ENCODE measurements at places on chromosomes 3 and 15.
A peak's percentile ranks its signal among the peaks of the same experiment; 100 is the strongest.

GRCh38 chr3:48236531-48236930 is 4.4 kb upstream of the ZNF589 start:
- no peak for DNase-seq

DNA sequence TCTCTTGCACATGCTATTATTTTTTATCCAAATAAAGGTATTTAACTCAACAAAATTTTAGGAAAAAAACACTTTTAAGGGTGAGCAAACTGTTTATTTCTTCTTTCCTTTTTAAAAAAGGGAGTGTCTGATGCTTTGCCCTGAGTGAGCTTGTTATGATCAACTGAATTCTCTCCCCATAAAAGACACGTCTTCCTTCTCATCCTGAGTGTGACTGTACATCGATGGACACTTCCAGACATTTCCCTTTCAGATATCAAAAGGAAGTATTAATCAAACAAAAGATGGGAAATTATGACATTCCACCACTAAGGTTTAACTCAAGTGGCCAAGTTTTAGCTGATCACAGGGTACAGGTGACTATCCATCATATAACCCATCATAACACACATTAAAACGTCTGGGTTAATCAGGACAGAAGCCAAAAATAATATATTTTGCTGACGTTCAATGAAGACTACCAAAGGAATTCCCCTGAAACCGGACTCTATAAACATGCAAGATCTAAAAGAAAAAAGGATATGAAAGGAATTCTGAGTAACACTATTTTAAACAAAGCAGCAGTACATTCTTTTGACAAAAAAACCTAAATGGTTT is 354.8 kb downstream of the MECOM start:
- DNase-seq, result no peak

DNA sequence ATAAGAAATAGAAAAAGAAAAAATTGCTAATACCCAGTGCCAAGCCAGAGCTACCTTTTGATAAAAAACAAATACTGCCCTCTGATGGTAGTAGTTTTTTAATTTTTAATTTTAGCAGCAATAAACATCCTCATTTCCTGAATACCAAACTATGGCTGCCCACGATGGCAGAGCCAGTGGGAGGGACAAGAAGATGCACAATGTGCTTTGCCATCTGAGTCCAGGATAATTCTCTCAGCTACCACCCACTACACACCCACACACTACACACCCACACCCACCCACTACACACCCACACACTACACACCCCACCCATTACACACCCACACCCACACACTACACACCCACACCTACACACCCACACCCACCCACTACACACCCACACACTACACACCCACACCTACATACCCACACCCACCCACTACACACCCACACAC is 17.8 kb downstream of the CEP19 start:
- DNase-seq, result no peak

DNA sequence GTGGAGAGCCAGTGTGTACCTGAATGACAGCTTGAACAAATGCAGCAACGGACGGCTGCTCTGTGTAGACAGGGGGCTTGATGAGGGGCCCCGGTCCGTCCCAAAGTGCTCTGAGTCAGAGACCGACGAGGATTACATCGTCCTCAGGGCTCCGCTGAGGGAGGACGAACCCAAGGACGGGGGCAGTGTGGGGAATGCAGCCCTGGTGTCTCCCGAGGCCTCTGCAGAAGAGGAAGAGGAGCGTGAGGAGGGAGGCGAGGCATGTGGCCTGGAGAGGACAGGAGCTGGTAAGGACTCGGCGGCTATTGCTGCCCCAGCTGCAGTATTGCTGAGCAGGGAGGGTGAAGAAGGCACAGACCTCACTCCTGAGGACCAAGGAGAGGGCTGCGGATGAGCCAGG is 54.4 kb upstream of the WNT7A start:
- no peak for DNase-seq

- DNase-seq, result no peak
Measured at GRCh38 chr3:134395103-134395502, 20.9 kb upstream of the AMOTL2 start.

DNA sequence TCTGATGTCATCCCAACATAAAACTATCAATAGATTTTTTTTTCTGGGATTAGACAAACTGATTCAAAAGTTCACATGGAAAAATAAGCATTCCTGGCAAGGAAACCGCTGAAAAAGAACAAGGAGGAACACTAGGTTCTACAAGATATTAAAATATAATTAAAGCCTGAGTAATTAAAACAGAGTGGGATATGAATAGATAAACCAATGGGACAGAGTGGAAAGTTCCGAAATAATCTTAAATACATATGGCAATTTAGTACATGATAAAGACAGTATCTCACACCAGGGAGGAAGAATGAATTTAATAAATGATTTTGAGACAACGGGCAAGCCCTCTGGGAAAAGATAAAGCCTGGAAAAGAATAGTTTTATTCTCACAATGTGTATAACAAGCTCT is 4.7 kb downstream of the GLDN start:
- no peak for DNase-seq

DNA sequence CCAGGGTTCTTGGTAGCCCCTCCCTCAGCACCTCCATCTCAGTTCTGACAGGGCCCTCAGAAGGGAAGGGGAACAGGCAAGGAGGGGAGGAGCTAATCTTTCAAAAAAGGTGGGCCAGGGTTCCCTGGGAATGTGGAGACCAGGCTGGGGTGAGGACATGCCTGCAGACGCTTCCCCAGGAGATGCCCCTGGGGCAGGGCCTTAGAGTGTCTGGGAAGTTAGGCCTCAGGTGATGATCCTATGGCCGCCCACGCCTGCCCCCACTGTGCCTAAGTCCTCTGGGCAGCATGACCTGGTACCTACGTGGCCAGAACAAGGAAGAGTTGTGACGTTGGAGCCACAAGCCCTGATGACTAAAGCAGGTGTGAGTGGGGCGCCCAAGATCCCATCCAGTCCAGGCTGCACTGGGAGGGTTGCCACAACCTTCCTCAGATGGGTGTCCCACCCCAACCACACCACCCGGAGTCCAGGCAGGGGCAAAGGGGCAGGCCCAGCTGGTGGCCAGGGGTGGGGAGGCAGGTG is 3.9 kb upstream of the SEMA3B start:
- no peak for DNase-seq

GRCh38 chr3:186942168-186942567 is 11.8 kb downstream of the ST6GAL1 start:
- DNase-seq, result no peak

DNA sequence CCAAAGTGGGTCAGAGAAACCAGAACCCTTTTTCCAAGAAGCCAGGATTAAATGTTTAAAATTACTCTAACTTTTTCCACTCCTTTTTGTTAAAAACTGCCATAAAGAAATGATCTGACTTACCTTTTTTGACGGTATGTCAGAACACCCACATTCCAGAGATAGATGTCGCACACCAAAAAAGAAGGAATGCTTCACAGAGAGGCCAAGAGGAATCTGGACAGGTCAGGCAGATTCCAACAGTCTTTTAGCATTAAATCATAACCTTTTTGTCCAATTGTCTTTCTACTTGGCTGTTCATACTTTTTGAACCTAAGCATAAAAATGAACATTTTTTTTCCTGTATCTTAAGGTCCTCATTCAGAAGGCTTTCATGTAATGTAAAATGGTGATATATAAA is 846.9 kb downstream of the NSUN3 start:
- no peak for DNase-seq

- peak; percentile 49 for DNase-seq
Measured at GRCh38 chr3:148379763-148380382, 317.8 kb upstream of the AGTR1 start.

DNA sequence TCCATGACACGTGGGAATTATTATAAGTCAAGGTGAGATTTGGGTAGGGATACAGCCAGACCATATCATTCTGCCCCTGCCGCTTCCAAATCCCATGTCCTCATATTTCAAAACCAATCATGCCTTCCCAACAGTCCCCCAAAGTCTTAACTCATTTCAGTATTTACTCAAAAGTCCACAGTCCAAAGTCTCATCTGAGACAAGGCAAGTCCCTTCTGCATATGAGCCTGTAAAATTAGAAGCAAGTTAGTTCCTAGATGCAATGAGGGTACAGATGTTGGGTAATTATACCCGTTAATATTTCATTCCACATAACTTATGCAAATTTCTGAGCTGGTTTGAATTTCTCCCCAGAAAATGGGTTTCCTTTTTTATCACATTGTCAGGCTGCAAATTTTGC is 47.7 kb downstream of the RNF111 start:
- no peak for DNase-seq

DNA sequence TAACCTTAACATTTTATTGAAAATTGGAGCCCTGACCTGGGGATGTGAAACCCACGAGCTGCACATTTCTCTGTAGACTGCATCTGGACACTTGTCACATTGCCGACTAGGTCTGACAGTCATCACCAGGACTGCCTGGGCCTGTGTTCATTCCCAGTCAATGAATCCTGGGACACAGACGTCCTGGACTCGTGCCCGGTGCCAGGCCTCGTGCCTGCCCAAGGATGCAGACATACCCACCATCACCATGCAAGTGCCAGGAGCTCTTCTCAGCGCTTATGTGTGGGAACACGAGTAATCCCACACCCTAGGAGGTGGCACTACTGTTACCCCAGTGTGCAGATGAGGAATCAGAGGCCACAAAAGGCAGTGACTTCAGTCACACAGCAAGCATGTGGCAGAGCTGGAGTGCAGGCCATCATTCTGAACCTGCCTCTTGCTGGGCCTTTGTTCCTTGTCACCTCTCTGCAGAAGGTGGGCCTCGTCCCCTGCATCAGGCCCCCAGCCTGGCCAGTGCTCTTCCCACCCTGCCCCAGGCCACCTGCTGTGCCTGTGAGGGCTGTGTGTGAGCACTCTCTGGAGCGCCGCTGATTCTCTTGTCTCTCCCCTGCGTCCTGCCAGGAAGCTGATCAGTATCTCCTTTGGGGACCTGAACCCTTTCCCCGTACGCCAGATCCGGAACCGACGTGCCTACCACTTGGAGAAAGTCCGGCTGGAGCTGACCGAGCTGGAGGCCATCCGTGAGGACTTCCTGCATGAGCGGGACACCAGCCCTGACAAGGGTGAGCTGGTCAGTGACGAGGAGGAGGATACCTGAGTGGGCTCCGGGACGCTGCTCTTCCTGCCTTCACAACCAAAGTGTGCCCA is 58.5 kb downstream of the ADAMTS7 start:
- no peak for DNase-seq

DNA sequence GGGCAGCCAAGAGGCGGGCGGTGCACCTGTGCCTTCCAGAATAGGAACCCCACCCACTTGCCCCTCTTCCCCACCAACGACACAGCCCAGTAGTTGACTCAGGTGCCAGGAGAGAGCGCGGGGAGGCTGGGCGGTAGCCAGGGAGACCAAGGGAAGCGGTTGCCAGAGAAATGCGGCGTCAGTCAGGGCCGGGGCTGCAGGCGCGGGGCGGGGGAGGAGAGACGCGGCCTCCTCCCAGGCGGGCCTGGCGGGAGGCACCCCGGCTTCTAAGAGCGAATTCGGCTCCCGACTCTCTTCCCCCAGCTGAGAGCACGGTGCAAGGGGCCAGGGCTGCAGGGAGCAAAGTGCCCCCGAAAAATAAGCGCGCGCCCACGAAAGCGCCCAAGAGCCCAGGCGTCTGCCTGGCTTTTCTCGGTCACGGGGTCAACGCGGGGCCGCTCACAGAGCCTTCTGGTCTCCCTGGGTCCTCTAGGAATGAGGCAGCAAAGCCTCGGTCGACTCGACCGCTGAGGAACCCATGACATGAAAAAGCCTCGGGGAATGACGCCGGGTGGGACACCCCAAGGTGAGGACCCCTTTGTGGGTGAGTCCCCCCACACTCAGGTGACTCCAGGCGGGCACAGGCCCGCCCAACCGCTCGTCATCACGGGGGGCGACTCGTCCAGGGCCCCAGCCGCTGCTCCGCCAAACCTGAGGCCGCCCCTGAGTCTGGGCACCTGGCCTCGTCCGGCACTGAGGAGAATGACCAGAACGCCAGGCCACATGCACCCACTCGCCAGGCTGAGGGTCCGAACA is 716 bp downstream of the CPEB1 start:
- no peak for DNase-seq

- DNase-seq, result no peak
Measured at GRCh38 chr15:57253082-57253481, 123.2 kb upstream of the CGNL1 start.

DNA sequence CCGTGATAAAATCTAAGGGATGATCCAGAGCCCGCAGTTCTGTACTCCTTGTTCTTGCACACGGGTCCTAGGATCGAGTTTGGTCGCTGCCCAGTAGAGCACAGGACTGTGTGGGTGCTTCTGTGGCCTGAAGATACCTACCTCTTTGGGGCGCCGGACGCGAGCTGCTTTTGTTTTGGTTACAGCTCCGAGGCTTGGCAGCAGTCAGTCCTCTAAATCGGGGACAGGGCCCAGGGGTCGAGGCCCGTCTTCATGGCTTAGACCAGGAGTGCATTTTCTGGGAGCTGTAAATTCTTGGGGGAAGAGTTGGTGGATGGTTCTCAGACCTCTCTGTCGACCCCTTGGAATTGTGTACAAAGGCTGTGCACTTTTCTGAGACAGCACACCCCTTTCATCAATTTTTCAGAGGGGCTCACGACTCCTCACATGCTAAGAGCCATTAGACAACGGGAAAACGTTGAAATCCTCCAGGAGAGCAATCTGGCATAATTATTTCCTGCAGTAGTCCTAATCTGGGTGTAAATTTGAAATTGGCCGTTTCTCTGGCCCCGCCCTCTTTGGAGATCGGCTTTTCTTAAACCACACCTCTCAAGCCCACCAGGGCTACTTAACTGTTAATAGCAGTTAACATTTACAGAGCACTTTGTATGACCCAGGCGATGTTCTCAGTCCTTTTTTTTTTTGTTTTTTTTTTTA is 928 bp downstream of the CEP97 start:
- peak; percentile 74 for DNase-seq

DNA sequence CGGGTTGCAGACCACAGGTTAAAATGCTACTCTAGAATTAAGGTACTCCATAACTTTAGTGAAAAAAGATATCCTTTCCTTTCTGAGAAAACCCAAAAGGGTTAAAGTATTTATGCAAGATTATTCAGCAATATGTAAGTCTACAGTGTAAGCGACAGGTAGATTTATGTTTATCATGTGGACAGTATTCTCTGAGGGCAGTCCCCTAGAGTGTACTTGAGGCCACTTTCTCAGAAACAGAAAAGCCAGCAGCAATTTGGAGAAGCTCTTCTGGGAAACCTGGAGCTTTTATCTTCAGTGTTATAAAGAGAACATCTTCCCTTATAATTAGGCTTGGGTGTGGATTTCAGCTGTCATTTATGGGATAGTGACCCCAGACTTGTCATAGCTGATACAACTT is 8.9 kb downstream of the ST3GAL6 start:
- DNase-seq, result no peak

DNA sequence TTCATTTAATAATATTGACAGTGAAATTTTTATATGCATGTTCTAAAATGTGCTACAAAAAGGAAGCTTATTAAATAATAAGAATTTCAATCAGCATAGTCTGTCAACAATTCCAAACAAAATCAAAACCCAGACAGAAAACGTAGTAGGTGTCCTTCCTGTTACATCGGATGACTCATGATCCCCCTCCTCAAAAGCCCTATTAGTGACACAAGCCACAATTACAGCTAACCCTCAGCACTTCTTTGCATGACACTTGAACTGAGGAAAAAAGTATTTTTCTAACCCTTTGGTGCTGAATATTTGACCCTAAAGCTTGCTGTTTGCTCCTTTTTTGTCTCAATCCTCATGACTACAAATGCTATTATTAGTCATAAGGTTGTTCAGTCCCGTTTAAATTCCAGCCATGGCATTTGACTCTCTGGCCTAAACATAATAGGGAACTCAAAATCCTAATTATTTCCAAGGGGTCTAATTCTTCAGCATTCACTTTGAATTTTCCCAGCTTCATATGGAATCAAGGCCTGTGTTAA is 78.1 kb downstream of the COL8A1 start:
- DNase-seq, result no peak

GRCh38 chr3:63934041-63934866 is 22.1 kb upstream of the SCAANT1 start:
- no peak for DNase-seq

GRCh38 chr3:39765575-39765974 is 43.8 kb upstream of the MYRIP start:
- no peak for DNase-seq
